Vein endothelial cell (primary cell): ENCODE measurements at places on chromosomes 5 and 9. TPM values are rescaled to one million over a fixed set of nuclear protein-coding genes. Genes with fewer than 3 reads are reported as not detected.

Gene BARHL1
- total RNA-seq: not detected in 2 replicates

Gene ADAMTS2
- under 0.01 and 1.1 TPM in 2 replicates for total RNA-seq

Gene SH2D3C
- 71.9 and 85.9 TPM in 2 replicates for total RNA-seq

Gene GABRB2
- total RNA-seq: not detected in 2 replicates

Gene SEPTIN8
- 47.9 and 48.3 TPM in 2 replicates for total RNA-seq

Gene POC5
- total RNA-seq: 7.5 and 10.0 TPM in 2 replicates

Gene CNTFR
- not detected in 2 replicates for total RNA-seq

Gene SPAG8
- total RNA-seq: 0.10 TPM in 1 of 2 replicates, not detected in the other
